ENCODE measurements at places on chromosomes 5 and 9.

DNA sequence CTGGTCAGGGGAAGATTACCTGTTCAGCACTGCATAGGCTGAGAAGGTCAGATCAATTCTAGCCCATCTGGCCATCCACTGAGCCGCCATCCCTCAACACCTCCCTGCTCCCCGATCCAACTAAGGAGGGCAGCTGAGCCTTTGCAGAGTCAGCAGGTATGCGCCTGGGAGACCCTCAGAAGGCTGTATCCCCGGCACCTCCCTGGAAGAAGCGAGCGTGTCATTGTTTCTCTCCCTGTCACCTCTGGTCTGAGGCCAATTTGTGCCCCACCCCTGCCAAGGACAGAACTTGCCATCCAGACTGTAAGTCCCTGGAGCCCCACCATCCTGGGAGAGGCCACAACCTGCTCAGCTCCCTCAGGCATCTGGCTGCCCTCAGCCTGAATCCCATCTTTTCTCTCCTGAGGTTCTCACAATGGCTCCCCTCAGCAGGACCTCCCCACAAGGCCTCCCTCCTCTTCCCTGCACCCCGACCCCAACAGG is 2.6 kb downstream of the CLTB start:
- no peak for DNase-seq

DNA sequence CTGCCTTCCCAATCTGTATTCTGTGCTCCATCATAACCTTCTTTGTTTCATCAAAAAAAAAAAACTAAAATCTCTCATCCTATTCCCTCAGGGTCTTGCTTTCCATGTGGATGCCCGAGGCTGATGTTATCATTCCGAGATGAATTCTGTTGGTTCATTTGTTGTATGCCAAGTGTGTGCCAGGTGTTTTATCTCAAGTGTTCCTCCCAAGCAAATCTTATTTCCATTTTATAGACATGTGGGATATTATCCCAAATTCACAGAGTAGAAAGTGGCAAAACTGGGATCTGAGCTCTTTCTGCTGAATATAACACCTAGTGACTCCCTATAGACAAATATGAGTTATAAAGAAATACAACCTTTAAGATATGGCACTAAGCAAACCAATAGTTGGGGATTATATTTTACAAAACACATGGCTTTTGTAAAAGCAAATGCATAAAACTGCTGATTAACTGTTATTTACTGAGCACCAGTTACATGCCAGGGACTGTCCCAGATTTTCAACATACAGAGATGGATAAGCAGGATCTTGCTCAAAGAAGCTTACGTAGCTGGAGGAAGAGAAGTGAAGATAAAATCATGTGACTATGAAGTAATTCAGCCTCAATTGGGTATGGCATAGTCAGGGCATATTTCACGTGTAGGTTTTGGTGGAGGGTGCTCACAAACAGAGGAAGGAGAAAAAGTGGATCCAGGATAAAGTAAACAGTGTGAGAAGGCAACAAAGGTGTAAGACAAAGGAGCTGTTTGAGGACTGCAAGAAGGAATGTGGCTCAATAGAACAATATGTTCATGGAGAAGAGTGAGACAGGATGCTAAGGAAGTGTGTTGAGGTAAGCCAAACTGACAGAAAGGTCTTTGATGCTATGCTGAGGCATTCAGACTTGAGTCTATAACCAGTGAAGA is 143.3 kb upstream of the ADAMTSL1 start:
- no peak for DNase-seq

DNA sequence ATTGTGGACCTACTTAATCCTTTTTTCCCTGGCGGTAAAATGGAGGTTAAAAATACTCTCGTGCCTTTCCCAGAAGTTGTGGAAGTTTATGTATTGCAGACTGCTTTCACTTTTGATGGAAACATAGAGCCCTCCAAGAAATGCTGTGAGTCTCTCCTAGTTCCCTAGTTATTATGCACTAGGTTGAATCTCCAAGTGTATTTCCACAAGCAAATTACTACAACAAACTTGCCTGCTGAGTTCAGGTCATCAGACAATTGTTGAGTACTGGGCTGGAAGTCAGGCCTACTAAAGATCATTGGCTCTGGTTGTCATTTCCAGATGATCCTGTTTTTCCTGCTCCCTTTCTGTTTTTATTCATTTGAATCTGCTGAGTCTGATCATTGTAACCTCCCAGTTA is 104.1 kb downstream of the CD180 start:
- DNase-seq = no peak

- no peak for DNase-seq
Observed at GRCh38 chr9:132873403-132873802, 4.7 kb downstream of the AK8 start.

- no peak for DNase-seq
Observed at GRCh38 chr9:133732639-133733408, 5.3 kb downstream of the SARDH start.

DNA sequence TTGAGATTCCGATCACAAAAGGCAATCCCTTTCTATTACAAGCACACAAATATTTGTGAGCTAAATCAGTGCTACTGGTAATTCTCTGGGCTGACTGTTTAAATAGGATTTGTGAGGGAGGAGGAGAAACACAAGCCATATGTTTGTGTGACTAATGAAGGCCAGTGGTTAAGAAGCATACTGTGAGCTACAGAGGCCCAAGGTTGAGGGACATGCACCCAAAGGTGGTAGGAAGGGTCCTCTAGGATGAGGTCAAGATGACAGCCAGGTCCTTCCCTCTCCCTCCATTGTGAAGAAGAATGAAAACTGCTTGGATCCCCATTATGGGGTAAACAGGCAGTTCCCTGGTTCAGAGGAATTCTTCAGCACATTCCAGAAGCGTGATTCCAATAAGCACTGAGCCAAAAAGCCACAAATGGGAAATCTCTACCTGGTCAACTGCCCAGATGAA is 83.9 kb downstream of the SPOCK1 start:
- no peak for DNase-seq
